Fibroblast of upper back skin (primary cell): ENCODE measurements at places on chromosomes 12 and 14.
A peak's percentile ranks its signal among the peaks of the same experiment; 100 is the strongest.

GRCh38 chr12:90972226-90972625 is 17.2 kb upstream of the CCER1 start:
- DNase-seq: peak; percentile 39

DNA sequence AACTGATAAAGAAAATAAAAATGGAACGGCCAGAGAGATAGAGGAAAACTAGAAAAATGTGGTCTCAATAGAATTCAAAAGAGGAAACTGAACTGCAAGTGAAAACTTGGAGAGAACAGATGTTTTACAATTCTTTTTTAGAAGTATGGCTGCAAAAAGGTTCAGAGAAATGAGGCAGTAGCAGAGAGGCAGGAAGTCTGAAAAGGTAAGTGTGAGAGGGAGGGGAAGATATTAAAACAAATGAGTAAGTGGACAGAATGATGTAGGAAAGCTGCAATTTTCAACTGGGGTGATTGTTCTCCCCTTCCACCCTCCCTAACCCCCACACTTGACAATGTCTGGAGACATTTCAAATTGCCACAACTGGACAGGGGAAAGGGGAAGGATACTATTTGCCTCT is 12.9 kb downstream of the BTBD7 start:
- no peak for DNase-seq

GRCh38 chr12:24960222-24960855 is 11.4 kb upstream of the BCAT1 start:
- peak; percentile 65 for DNase-seq

- peak; percentile 53 for DNase-seq
Measured at GRCh38 chr12:33587354-33587753, 147.7 kb upstream of the SYT10 start.

GRCh38 chr12:113292091-113292490 is 42.8 kb downstream of the SLC8B1 start:
- peak; percentile 59 for DNase-seq

DNA sequence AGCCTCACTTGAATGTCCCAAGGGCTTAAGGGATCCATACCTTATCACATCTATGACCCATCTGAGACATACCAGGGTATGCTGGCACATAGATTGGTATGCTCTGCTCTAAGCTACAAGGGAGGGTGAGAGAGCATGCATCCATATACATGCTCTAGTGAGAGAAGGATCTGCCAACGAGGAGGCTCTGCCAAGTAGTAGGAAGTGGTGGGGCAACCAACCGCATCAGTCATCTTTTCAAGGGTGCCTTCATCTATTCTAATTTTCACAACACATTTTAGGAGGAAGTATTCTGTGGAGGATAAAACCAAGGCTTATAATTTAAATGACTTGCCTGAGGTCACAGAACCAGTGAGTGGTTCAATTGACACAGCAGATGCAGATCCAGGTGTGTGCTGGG is 6.6 kb upstream of the PPM1A start:
- DNase-seq: no peak

- DNase-seq: peak; percentile 35
Measured at GRCh38 chr12:65605019-65605418, 219.3 kb upstream of the HMGA2 start.

GRCh38 chr12:9971181-9971580 is at the start of gene CLEC12A:
Gene CLEC12A (plus strand): TSS chr12:9971409. CDS start chr12:9971597, 188 bp downstream.
- no peak for DNase-seq

DNA sequence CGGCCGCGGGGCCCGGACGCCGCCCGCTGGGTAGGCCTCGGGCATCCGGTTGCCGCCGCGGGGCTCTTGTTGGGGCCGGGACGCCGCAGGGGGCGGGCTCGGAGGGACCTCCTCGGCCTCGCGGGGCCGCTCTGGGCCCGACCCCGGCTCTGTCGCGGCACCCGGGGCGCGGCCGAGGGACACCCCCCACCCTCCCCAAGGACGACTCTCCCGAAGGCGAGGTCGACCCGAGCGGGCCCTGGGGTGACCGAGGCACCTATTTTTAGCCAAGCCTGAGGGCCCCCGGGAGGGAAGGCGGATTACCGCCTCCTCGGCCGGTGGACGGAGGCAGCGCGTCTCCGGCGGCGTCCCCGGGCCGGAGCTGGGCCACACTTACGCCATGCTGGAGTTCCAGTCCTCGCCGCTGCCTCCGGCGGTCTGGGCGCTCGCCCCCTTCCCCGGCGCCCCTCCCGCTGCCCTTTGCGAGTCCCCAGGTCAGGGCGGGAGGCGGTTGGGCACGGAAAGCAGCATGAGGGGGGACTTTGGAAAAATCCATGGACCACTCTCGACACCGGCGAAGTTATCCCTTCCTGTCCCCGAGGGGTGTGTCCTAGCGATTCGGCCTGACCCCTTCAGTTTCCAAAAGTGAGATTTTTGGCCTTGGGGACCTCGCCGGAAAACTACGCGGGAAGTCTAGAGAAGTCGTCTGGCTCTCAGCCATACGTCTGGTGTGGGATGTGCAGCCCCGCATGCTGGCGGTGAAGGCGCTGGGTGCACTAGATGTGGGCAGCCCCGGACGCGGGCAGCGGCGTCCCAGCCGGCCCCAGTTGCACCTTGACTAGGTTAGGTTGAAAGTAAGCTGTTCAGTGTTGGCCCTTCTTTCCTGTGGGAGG is 699 bp downstream of the KTN1 start:
- peak; percentile 40 for DNase-seq

GRCh38 chr12:102061096-102061559 is 663 bp downstream of the WASHC3 start:
- no peak for DNase-seq

DNA sequence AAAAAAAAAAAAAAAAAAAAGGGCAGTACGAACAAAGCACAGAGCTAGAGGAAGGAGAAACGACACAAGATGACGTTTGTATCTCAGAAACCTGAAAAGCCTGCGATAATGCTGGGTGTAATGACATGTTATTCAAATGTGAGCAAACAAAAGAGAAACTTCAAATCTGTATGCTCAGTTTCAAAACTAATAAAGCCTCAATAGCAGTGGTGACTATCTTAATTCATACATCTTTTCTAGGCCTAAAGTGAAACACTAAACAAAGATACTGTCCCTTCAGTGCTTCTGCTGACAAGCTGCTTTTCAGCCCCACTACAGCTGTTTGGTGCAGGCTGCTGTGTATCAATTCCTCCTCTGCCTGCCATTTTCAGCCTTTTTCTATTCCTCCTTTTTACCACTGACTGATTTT is 15.8 kb downstream of the ITPR2 start:
- no peak for DNase-seq

DNA sequence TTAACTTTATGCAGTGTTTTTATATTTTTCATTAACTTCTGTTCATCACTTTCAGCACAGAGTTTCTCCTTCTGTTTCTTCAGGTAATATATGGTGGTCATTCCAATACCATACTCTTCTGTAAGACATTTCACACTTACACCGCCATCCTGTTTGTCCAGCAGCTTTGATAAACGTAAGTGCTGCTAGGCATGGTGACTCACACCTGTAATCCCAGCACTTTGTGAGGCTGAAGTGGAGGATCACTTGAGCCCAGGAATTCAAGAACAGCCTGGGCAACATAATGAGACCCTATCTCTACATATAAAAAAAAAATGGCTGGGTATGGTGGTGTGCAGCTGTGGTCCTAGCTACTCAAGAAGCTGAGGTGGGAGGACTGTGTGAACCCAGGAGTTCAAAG is 55.8 kb downstream of the EXOC5 start:
- DNase-seq: no peak

- DNase-seq: no peak
Measured at GRCh38 chr14:59197695-59198262, 9.3 kb downstream of the DAAM1 start.
